ENCODE measurements at places on chromosomes 7 and 10.

DNA sequence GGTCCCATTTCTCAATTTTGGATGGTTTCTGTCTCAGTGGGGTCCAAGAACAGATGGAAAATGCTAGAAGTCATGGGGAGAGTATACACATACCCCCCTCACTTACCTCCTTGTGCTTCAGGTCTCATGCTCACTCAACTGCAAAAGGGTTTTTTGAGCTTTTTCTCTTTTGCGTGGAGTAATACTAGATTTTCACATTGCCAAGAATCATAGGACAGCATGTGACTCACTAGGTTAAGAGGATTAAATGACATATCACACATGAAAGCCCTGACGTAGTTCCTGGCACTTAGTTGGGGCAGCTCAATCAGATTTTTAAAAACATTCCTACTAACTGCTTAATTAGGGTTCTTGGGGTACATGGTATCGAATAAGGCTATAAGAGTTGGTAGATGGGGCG, 4.5 kb downstream of the PI4K2A start:
- DNase-seq = no peak

DNA sequence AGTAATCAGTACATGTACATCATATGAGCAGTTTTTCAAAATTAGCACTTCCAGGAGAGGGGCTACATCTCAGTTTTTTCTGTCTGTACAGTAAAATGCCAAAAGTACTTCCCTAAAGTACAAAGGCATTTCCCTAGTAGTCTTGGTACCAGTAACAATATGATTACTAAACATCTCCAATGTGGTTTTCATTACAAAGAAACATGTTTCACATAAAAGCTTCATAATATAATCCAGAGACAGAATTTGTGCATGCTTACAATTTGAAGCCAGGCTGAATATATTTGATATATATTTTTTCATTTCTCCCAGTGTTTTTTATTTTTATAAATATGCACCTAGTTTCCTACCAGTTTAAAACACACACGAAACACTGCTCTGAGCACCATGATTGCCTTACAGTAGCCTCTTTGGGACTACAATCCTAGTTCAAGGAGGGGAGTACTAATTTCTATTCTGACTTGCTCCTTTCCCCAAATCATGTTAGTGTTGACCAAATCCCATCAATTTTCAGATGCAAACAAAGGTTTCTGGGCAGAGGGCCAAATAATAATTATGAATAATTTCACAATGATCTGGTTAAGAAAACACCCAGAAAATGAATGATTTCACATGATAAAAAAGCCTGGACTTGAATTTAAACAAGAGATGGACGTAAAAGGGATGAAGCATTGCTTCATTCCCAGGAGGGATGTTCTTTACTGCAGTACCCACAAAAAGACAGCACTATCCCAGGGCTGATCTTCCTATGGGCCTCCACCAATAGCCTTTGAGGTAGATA, 201.3 kb downstream of the SLC25A13 start:
- no peak for DNase-seq

GRCh38 chr7:28135315-28135714, 45.3 kb downstream of the JAZF1 start:
- no peak for DNase-seq

DNA sequence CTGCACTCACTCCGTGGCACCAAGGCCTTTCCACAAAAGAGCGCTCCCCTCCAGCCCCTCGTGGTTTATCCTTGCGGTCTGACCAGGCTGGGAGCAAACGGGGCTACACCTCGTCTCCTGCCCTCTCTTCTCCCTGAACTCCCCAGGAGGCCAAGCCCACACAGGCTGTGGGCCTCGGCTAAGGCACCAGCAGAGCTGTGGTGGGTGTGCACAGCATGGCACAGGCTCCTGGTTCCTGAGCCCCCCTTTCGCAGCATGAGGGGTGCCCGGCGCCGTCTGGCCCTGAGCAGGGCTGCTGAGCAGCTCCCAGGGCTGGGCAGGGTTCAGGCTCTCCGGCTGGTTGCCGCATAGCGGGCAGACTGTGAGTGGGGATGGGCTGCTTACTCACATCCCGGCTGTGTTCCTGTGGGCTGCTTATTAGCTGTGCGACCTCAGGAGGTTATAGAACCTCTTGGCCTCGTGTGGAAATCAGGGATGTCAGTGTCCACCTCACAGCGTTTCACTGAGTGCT, 90.4 kb downstream of the ZMIZ1 start:
- DNase-seq = no peak
